ENCODE measurements at places on chromosomes 1 and 21.
A peak's percentile ranks its signal among the peaks of the same experiment; 100 is the strongest.

- DNase-seq: no peak
These were observed 13.9 kb downstream of the HYI start for GRCh38 chr1:43439781-43440180.

- DNase-seq: no peak
These were observed at the start of gene LRRC71 for GRCh38 chr1:156920233-156921052. TSS of gene LRRC71 (plus strand) at chr1:156920632. CDS start at chr1:156920804, 172 bp downstream.

DNA sequence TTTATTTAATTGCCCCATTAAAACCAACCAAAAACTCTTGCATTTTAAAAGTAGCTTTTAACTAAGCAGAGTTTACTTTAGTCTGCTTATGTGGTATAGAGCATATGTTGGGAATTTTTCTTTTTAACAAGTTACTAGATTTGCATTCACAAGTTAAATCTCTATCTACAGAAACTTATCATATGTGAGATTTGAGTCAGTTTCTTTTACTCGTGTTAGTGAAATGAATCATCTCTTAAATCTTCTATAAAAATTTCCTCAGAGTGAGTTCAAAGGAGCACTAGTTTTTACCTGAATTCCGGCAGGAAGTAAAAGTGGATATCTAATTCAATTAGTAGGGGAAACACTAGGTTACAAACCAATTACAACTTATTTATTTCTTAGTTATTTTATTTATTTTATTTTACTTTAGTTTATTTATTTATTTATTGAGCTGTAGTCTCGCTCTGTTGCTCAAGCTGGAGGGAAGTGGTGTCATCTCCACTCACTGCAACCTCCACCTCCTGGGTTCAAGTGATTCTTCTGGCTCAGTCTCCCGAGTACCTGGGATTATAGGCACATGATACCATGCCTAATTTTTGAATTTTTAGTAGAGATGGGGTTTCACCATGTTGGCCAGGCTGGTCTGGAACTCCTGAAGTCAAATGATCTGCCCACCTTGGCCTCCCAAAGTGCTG lies 1609.6 kb upstream of the B3GALT2 start:
- DNase-seq: no peak

- DNase-seq: no peak
These were observed 46.4 kb upstream of the POFUT2 start for GRCh38 chr21:45334134-45334533.

DNA sequence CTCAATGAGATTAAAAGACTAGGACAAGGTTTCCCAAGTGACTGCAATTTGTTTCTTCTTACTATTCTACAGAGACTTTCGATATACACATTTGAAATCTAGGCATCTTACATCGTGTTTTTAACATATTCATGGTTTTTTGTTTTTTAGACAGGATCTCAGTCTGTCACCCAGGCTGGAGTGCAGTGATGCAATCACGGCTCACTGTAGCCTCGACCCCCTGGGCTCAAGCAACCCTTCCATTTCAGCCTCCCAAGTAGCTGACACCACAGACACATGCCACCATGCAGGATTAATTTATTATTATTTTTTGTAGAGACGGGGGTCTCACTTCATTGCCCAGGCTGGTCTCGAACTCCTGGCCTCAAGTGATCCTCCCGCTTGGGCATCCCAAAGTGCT lies 1.5 kb downstream of the PDZK1 start:
- no peak for DNase-seq

GRCh38 chr1:201309416-201309815 lies 26.1 kb downstream of the PKP1 start:
- DNase-seq: peak; percentile 91

DNA sequence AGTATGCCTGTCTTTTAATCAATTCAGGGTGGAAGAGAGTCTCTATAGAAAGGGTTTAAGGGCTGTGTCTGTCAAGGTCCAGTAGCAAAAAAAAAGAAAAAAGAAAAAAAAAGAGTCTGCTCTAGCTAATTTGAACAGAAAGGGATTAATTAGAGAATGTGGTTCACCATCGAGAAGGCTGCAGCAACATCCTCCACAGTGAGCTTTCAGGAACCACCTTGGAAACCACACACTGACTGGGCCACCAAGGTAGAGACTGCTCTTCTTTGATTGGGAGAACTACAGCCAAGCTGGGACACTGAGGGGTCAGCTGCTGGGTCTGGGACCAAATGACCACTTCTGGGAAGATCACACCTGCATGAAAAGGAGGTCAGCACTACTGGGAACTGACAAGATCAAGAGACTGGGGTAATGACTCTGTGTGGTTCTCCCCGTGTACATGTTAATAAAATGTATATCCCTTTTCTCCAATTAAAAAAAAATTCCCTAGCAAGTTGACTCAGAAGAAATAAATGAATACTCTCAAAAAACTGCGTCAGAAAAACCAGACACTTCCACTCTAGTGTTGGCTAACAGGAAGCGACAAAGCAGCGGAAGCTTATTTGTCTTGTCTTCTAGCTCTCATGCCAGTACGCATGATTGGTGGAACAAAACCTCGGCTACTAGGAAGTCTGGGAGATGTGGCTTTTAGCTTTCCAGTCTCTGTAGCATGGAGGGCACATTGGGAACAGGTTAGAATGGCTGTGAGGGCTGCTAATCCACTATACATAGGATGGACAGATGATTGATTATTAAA lies 60.0 kb upstream of the IVNS1ABP start:
- no peak for DNase-seq

DNA sequence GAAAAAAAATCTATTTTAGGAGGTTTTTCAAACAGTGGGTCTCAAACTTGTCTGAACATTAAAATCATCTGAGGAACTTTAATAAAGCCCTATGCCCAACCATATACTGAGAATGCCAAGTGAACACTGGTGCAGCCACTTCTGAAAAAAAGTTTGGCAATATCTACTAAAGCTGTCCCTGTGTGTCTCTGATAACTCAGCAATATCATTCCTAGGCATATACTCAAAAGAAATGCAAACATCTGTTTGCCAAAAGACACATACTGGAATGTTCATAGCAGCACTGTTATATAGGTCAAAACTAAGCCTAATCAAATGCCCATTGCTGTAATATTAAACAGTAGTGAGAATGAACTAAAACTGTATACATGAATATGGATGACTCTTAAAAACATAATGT lies 74.2 kb upstream of the RGS4 start:
- no peak for DNase-seq

GRCh38 chr1:85019994-85020393 lies 23.1 kb upstream of the MCOLN2 start:
- no peak for DNase-seq

- no peak for DNase-seq
These were observed 128.3 kb downstream of the TMEM53 start for GRCh38 chr1:44545961-44546360.

DNA sequence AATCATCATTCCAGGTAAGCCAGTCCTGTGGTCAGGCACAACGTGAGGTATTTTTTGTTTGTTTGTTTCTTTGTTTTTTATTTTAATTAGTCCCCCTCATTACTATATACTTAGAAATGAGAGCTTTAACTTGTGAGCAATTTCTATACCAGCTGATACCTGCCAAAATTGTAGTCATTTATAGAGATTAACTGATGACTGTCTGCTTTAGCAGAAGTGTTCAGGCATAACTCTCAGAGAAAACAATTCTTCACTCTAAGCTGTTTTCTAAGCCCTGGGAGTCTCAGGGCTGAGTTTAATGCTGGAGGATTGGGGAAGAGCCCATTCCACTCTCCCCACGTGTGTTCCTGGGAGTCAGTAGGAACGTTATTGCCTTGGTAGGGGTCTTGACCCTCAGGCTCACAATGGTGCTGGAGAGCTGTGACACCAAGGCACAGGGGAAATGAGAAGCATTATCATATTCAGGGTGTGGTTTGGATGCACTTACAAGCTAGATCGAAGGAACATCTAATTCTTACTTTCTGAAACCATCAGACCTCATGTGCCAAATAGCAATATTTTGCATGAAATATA lies 168.2 kb downstream of the CLIC6 start:
- no peak for DNase-seq

GRCh38 chr1:226821719-226822085 lies 48.7 kb upstream of the PSEN2 start:
- peak; percentile 66 for DNase-seq

GRCh38 chr1:85661767-85662166 lies 46.5 kb downstream of the ZNHIT6 start:
- DNase-seq: peak; percentile 8

GRCh38 chr1:211082824-211083223 lies 51.1 kb downstream of the KCNH1 start:
- DNase-seq: no peak

GRCh38 chr21:26394341-26394740 lies 178.7 kb downstream of the CYYR1 start:
- DNase-seq: no peak

- DNase-seq: no peak
These were observed 25.2 kb upstream of the MAP3K7CL start for GRCh38 chr21:29105218-29105617.

- DNase-seq: no peak
These were observed 2.8 kb downstream of the GCSAML start for GRCh38 chr1:247551721-247552120.

- DNase-seq: no peak
These were observed 72.5 kb upstream of the KIAA0040 start for GRCh38 chr1:175265091-175265490.

GRCh38 chr1:184270556-184270955 lies 116.3 kb upstream of the C1orf21 start:
- DNase-seq: no peak
